ENCODE measurements at places on chromosomes 1 and 21.

DNA sequence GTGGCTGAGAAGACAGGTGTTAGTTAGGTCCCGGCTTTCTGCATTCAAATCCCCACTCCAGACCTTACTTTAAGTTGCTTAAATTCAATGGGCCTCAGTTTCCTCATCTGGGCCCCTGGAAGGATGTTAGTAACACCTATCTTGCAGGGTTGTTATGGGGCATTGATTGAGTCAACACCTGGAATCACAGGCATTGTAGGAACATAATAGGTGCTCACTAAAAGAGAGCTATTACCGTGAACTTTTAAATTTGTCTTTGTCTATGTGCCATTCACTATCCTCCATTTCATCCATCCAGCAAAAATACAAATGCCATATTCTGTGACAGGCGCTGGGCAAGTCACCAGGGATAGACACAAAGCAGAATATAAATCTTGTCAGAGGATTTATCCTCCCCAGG, 10.5 kb upstream of the MAPKAPK2 start:
- no peak for DNase-seq

DNA sequence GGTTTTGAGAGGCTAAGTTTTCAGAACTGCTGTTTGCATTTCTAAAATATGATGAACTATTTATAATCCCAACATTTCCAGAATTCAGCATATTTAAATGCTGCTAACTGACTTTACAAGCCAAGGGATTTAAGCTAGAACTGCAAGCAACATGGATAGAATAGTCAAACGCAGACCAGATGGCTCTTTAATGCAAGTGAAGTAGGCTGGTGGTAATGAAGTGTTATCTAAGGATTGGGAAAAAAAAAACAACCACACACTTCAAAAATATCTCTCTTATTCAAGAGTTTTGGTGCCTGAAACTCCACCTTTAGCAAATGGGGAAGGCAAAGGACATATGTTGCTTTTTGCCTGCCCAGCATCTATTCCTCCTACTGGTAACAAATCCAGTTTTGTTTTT, 20.9 kb upstream of the SSX2IP start:
- DNase-seq: no peak

GRCh38 chr1:110155878-110156522, 5.7 kb downstream of the SLC6A17 start:
- no peak for DNase-seq

DNA sequence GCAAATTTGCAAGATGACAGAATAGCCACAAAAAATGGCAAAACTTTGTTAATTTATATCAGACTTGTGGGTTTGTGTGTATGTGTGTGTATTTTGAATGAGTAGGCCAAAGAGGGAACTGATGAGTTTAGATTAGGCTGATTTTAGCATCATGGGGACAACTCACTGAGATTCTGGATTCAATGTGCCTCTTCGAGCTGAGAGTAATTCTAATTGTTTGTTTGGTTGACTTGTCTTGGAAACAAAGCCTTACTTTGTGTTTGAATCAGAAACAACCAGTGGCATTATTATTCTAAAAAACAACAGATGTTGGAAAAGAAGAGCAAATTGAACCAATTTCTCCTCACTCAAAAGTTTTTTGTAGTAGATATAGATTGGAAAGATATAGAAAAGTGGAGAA, 40.5 kb upstream of the C21orf91 start:
- DNase-seq: no peak

GRCh38 chr1:24484199-24484598, 18.4 kb upstream of the RCAN3 start:
- no peak for DNase-seq

All from anterior cingulate cortex (tissue), 58 donors.